ENCODE measurements at places on chromosomes 5 and 9. TPM values are rescaled to one million over a fixed set of nuclear protein-coding genes. Genes with fewer than 3 reads are reported as not detected.
A peak's percentile ranks its signal among the peaks of the same experiment; 100 is the strongest.

SPAG8 gene
- polyA plus RNA-seq: 0.44 TPM

- DNase-seq: no peak
Observed at GRCh38 chr5:53674121-53674520, 113.7 kb downstream of the NDUFS4 start.

- peak; percentile 10 for DNase-seq
Observed at GRCh38 chr9:112104401-112104800, 70.7 kb downstream of the SUSD1 start.

C7 gene
- 0.08 TPM for polyA plus RNA-seq

KCNV2 gene
- not detected for polyA plus RNA-seq

DNAJB5 gene
- 25.0 TPM for polyA plus RNA-seq

DNA sequence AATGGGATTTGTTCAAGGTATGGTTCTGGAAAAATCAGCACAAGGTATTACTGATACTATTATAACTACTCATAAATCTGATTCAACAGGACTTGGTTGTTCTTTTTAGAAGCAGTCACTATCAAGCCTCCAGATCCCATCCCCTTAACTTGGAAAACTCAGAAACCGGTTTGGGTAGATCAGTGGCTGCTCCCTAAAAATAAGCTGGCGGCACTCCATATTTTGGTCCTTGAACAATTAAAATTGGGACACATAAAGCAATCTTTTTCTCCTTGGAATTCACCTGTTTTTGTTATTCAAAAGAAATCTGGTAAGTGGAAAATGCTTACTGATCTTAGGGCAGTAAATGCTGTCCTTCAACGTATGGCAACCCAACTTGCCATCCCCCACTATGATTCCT is 104.2 kb downstream of the SYK start:
- DNase-seq: no peak

- no peak for DNase-seq
Observed at GRCh38 chr5:40410231-40410861, 269.4 kb upstream of the PTGER4 start.

DNA sequence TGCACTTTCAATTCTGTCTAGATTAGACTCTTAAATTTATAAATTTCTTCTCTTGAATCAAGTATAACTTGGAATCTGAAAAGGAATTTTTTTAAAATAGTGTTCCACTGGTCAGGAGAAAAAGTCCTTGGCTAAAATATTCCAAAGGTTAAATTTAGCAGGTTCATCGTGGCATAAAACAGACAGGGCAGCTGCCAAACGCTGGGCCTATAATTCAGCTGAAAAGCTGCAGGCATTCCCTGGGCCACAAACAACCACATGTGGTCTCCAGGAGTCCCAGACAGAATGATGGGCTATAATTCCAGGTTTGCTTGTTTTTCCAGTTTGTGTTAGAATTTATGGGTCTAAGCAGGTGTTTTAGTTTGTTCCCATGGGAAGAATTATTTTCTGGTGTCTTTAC is 71.1 kb upstream of the RETREG1 start:
- DNase-seq: no peak

- DNase-seq: no peak
Observed at GRCh38 chr9:121627427-121627826, 24.0 kb upstream of the DAB2IP start.

GRCh38 chr9:132192728-132193127 is 30.9 kb downstream of the NTNG2 start:
- no peak for DNase-seq

SMIM33 gene
- not detected for polyA plus RNA-seq

RGS7BP gene
- 1.1 TPM for polyA plus RNA-seq
